RWPE1 (cell line): ENCODE measurements at places on chromosomes 12 and 14.

GRCh38 chr12:92627511-92627910 is 75.3 kb upstream of the PLEKHG7 start:
- DNase-seq: no peak

DNA sequence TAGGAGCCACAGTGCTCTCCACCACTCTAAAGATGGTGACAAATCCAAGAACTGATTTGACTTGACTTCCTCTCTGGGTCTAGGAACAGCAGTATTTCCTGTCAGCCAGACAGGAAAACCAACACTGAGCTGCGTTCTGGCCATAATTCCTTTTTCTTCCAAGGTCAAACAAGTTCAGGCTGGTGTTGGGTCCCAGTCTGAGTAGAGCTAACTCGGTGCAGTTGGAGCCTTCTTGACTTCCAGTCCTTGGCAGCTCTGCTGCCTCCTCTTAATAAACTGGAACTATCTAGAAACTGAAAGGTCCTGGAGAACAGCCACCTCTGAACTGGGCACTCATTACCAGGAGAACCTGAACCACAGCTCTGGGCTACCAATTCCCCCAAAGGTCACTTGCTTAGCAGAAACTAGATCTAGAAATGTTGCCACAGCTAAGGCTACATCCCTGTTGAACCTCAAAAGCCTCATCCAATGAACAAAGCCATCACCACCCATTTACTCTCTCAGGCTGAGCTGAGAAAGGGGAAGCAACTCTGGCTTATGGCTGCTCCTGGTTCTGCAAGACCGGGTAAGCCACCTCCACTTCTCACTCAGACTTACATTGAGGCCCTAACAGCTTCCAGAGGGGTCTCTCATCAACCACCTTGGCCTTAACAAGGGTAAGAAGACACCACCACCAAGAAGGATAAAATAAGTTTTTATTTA is 27.7 kb downstream of the MAX start:
- DNase-seq: no peak

GRCh38 chr14:61615743-61616523 is 79.4 kb upstream of the HIF1A start:
- no peak for DNase-seq

DNA sequence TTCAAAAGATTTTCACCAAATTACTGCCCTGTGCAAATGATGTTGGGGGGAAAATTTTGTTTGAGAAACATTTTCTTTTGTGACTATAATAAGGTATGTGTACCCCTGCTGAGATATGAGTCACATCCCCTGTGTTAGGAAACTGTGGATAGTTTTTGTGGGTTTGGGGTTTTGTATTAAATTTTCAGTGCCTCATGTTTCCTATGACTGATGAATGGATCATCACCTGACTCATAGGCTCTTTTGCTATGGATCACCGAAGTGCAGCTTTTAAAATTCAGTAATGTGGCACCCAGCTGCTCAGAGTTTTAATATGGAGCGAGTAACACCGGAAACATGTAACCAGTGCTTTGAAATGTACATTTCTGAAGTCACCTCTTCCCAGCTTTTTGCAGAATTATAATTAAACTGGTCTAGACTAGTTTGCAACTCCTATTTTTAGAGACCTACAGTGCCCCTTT is 167.4 kb upstream of the HMGA2 start:
- DNase-seq: peak; percentile 90

- DNase-seq: no peak
Observed at GRCh38 chr14:32531942-32532515, 202.9 kb downstream of the AKAP6 start.

DNA sequence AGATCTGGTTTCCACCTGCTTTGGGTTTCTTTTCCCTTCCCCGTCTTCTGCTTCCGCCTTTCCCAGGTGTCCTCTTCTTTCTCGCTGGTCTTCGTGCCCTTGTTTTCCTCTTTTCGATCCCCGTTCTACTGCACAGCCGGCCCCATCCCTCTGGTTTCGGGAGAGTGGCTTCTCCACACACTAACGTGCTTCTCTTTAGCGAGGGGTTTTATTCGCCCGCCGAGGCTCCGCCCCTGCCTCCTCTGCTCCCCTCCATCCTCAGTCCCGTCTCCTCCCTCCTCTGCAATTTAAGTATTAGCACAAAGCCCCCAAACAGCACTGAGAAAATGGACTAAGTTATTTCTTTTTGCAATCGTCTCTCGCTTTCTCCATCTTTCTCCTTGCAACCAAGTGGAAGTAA is at the start of gene SLC7A8:
SLC7A8 (minus strand) TSS at position 182 of the 400 bp plus-strand sequence. CDS start 746 bp downstream, outside the sequence.
- no peak for DNase-seq

- peak; percentile 23 for DNase-seq
Observed at GRCh38 chr14:104370256-104370870, 209.2 kb upstream of the C14orf180 start.

- no peak for DNase-seq
Observed at GRCh38 chr12:65557438-65558181, 266.7 kb upstream of the HMGA2 start.

GRCh38 chr14:76904100-76904739 is 78.0 kb downstream of the LRRC74A start:
- no peak for DNase-seq

- DNase-seq: no peak
Observed at GRCh38 chr14:100487304-100487703, 99.9 kb downstream of the BEGAIN start.

DNA sequence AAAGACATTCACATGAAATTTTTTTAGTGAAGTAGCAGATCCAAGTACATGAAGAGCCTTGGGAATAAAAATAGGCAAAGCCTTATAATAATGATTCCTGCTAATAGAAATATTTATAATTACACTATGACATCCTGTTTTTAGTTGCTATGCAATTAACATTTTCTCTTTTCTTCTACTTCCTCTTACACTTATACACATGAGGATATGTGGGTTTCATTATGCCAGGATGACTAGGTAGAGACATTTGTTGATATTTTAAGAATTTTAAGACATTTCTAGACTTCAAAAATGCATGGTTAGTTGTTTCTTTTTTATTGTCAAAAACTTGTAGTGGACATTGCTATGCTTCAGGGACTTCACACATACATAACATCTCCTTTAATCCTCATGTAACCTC is 326.8 kb downstream of the SYT1 start:
- no peak for DNase-seq

DNA sequence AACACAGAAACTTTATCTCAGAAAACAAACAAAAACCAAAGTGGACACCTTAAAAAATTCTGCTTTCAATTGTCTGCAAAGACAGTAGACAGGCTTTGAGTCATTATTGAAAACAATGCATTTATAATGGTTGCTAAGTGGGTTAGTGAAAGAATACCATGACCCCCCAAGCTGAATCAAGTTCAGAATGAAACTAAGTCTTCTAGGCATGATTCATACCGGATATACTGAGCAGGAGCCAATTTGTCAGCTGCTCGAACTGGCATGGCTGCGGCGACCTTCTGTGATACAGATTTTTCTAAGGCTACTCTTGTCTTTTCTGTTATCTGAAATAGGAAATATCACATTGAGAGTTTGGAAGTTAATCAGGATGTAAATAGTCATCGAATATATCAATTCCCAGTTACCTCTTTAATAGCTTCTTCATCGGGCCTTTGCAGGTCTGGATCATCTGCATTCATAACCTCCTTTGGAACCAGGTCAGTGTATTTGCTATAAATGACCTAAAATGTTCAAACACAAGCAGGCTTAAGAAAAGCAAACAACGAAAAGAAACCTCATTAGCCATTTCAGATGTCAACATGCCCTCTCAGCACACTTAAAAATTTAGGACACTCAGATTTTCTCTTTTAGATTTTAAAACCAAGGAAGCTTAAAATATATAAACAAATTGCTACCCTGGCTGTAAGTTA is 22.3 kb downstream of the SNW1 start:
- DNase-seq: no peak

GRCh38 chr12:108129017-108129812 is at the start of gene WSCD2:
Gene WSCD2, plus strand, starts transcription at chr12:108129288. Its CDS starts 66,545 bp downstream, at chr12:108195833.
- peak; percentile 5 for DNase-seq

DNA sequence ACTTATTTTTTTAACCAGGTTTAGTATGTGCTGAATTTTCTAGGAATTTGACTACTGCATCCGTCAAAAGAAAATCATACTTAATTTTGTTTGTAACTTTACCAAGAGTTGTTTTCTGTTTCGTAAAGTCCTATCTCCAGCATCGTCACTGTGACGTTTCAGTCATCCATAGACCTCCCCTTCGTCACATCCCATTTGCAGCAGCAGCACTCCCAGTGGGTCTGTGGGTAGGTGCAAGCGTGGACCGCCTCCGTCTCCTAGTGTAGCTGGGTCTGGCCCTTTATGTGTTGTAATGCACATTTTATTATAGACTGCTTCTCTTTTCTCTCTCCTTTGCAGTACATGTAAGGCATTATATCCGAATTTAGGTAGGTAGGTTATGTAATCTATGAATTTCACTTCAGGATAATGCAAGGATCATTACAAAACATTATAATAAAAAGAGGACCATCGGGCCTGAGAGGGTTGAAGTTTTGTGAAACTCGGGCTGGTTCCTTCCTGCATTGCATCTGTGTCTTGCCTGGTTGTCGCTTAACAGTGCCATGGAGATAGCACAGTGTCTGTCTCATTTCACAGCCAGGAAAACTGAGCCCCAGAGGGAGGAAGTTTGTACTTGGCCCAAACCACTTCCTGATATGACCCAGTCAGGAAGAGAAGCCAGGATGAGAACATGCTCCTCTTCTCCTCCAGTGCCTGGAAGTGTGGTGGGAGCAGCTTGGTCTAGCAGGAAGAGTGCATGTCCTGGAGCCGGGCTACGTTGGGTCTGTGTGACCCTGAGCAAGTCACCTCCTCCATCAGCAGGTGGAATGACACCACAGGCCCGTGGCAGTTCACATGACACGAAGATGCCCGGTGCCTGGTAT is 41.3 kb downstream of the EVL start:
- no peak for DNase-seq

- DNase-seq: no peak
Observed at GRCh38 chr12:79932357-79932756, 2.5 kb downstream of the PPP1R12A start.

- DNase-seq: no peak
Observed at GRCh38 chr12:65532764-65533163, 254.3 kb downstream of the MSRB3 start.

DNA sequence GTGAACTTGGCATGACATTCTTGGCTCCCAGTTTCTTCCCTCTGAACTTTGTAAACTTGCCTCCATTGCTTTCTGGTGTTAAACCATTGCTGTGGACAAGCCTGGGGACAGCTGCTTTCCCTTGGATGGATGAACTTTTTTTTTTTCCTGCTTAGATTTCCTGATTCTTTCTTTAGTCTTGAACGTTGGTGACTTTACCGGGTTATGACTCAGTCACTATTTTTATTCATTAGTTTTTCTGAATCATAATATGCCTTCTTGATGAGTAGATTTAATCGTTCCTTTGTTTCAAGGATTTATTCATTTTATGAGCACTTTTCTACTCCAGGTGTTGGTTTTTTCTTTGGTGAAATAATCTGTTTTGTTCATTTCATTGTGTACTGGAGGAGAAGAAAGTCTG is 155.0 kb upstream of the RTL1 start:
- no peak for DNase-seq
